ENCODE measurements at places on chromosomes 3 and 15. TPM values are rescaled to one million over a fixed set of nuclear protein-coding genes. Genes with fewer than 3 reads are reported as not detected.

ZMYND10 gene
- polyA plus RNA-seq = 4.2 TPM

AHSG gene
- polyA plus RNA-seq = 0.62 TPM

UQCC5 gene
- polyA plus RNA-seq = 14.0 TPM

SEMA3F gene
- polyA plus RNA-seq = 69.8 TPM

- DNase-seq = no peak
Measured at GRCh38 chr3:55524565-55525244, 37.6 kb upstream of the WNT5A start.

DNA sequence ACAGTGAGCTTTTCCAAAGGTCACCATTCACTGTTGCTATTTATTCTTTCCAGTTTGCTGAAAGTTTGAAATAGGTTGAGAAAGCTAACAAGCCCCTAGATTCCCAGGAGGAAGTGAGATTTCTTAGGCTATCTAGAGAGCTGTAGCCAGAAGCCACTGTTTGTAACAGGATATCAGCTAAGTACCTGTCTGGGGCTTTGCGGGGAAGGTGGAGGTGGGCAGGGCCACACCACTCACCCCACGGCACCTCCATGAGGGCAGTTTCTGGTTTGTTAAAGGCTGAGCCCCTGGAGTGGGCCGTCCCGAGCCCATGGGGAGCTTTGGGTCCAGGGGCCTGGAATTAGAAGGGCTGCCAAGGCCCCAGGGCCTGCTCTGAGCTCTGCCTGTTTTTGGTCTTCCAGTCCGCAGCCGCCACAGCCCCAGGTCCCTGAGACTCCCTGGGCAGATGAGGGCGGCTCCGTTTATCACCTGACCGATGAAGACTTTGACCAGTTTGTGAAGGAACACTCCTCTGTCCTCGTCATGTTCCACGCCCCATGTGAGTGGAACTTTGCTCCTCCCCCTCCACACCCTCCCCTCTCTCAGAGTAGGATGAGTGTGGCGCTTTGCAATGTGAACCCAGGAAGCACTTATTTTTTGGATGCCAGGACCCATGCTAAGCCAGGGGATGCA lies 63.4 kb downstream of the PDIA5 start:
- no peak for DNase-seq

DNA sequence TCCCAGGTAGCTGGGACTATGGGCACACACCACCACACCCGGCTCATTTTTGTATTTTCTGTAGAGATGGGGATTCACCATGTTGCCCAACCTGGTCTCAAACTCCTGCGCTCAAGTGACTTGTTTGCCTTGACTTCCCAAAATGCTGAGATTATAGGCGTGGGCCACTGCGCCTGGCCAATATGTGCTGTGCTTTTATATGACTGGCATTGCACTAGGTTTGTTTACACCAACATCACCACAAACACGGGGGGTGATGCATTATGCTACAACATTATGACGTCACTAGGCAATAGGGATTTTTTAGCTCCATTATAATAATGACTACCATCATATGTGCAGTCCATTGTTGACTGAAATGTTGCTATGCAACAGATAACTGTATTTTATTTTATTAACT lies 6.9 kb downstream of the APH1B start:
- DNase-seq = no peak

GRCh38 chr3:49171775-49172500 lies 540 bp downstream of the KLHDC8B start:
- DNase-seq = no peak

DNA sequence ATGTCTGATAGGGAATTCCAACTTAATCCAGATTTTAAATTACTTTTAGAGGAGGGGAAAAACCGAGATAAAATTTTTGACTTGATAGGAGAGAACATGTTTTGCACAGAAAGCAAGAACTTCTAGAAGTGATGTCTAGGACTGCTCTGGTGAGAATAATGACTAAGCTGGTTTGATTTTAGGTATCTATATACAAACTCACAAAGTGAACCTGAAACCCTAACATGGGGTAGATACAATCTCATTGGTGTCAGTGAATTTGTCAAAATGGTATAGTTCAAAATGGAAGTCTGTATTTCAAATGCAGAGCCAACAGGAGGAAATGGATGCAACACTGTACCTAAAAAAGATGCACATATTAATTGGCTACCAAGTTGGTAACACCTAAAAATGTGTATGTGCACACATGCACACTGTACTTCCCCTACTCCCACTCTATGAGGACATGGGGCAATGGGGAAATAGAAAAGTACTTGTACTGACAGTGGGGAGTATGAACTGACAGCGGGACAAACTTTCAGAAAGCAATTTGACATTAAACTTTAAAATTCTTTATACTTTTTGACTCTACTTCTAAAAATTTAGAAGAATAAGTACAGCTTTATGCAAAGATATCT lies 53.0 kb downstream of the NR1I2 start:
- DNase-seq = no peak

DNA sequence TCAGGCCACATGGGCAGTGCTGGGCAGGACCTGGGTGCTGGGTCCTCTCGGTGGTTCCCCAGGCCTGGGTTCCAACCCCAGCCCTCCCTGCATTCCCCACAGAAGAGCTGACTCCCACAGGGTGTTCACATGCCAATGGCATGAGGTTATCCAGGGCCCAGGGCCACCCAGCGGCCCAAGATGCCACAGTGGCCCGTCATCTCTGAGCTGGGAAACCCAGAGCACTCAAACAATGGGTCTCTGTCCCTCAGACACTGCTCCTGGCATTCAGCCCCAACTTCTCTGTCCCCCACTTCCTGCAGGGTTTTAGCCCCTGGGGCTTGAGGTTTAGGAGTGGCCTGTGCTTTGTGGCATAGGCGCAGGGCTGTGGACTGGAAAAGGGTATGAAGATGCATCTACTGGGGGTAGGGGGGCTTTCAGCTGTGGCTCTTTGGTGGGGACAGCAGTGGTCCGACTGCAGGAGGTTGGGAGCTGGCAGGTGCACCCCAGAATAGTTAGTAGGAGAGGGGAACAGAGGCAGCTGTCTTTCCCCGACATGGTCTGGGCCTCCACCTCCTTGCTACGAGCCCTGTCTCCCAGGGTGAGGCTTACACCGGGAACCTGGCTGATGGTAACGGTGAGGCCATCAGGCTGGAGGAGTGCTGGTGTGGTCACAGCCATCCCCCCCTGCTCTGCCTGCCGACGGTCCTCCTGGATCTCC lies 1.7 kb downstream of the CCDC9B start:
- no peak for DNase-seq

- DNase-seq = no peak
Measured at GRCh38 chr3:156522673-156523072, 32.2 kb downstream of the SSR3 start.

DNA sequence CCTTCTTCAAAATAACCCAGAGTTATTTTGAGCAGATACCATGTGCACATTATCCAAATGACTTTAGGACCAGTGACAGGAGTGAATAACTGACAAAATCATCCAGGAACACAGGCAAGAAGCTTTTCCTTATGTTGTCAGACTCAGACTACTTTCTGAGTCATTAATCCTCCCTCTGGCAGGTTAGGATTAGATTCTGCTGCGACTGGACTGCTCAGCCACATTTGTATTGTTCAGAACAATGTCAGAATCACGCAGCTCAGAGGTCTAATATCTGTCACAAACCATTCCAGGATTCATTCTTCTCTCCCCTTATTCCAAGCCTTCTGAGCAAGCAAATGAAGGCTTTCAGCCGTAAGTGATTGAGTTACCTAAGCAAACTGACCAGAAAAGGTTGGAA lies 34.8 kb upstream of the FAM174B start:
- no peak for DNase-seq

DNA sequence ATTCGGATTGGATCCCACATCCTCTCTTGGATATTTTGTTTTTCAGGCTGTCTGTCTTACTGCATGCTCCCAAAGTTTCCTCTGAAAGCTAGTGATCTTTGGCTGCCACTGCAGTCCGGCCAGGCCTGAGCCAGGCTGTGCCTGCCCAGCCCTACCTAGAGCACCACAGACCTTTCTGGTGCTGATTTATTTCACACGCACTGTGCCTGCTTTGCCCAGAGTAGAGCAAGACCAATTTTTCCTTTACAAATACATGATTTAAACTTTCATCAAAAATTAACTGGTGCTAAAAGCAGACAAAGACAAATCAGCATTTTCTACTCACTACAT lies 28.0 kb upstream of the NDUFB4 start:
- DNase-seq = no peak

DNA sequence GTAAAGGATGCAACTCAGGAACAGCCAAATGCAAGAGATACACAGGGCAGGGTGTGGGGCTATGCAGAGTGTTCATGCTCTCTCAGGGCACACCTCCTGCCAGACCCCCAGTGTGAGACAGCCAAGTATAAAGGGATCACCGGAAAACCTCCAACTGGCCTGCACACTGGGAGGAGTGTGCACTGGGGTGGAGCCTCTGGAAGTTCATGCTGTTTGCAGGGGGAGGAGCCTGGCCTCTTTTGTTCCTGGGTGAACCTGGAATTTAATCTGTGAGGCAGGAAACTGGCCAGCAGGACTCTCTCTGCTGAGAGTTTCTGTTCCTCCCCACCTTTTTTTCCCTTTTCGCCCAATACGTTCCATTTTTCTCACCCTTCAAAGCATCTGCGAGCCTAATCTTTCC lies 204.1 kb downstream of the WNT5A start:
- DNase-seq = no peak

GRCh38 chr15:98123834-98124233 lies 163.3 kb downstream of the ARRDC4 start:
- DNase-seq = no peak

- DNase-seq = no peak
Measured at GRCh38 chr15:62121273-62122015, 43.6 kb downstream of the C2CD4B start.

- DNase-seq = no peak
Measured at GRCh38 chr3:99384596-99384995, 253.8 kb upstream of the COL8A1 start.

DNA sequence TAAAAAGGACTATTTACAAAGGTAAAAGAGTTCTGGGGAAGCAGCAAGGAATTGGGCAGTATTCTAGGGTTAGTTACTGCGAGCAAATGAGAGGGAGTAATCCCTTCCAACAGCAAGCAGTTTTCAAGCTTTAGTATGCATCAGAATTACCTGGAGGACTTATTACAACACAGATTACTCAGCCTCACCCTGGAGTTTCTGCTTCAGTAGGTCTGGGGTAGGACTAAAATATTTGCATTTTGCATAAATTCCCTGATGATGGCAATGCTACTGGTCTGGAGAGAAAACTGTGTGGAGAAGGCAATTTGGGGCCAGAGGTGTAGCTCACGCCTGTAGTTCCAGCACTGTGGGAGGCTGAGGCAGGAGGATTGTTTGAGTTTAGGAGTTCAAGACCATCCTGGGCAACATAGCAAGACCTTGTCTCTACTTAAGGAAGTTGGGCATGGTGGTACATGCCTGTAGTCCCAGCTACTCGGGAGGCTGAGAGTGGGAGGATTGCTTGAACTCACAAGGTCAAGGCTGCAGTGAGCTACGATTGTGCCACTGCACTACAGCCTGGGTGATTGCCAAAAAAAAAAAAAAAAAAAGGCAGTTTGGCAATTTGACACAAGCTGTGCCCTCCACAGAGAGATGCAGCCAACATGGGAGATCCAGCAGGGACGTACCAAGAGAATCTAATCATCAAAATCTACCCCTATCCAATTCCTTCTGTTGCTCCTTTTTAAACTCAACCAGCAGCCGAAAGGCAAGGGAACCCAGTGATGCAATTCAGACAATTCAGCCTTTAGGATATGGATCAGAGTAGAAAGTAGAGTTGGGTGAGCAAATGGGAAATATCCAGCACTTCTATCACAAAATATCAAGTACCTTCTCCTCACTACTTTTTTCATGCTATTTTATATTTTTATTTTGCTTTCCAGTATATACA lies 27.1 kb upstream of the AP4E1 start:
- DNase-seq = no peak

DNA sequence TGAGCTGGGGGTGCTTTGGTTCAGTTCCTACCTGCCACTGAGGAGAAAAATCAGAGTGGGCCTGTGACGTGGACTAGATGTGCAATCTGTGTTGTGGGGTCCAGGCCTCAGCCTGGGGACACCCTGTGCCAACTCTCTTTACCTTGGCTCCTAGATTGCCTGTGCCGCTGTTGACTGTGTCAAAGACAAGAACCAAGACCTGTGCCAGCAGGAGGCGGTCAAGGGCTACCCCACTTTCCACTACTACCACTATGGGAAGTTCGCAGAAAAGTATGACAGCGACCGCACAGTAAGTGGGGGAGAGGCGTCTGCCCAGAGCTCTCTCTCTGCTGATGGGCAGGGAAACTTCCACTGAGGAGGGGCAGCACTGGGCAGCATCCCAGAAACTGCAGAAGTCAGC lies 40.6 kb upstream of the SEC22A start:
- DNase-seq = no peak

DNA sequence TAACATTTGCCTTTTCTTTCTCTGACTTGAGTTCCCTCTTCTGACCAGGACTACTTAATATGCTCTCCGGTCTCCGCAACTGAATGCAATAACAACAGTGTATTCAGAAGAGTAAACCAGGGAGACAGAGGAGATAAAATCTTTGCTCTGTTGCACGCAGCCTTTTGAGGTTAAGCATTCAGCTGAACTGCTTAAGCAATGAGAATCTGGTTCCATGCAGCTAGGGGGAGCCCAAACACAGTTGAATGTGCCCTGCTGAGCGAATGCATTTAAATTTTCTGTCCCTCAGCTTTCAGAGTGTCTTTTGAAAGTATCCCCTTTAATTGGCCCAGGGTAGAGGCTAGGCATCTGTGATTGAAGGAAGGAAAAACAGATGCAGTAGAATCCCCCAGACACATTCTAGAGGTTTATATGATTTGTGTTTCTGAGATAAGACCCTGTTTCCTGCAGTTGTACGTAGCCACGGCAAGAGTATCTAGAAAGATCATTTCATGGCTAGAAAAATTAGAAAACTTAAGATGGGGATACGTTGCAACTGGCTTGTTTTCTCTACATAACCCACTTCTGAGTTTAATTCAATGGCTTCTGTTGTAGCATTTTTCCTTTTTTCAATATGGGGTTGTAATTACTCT lies 309.6 kb downstream of the TUSC7 start:
- DNase-seq = peak; percentile 62

GRCh38 chr3:150409512-150410310 lies 1.6 kb downstream of the TSC22D2 start:
- DNase-seq = peak; percentile 74

GRCh38 chr3:127477396-127477795 lies 113.1 kb downstream of the TPRA1 start:
- DNase-seq = no peak

DNA sequence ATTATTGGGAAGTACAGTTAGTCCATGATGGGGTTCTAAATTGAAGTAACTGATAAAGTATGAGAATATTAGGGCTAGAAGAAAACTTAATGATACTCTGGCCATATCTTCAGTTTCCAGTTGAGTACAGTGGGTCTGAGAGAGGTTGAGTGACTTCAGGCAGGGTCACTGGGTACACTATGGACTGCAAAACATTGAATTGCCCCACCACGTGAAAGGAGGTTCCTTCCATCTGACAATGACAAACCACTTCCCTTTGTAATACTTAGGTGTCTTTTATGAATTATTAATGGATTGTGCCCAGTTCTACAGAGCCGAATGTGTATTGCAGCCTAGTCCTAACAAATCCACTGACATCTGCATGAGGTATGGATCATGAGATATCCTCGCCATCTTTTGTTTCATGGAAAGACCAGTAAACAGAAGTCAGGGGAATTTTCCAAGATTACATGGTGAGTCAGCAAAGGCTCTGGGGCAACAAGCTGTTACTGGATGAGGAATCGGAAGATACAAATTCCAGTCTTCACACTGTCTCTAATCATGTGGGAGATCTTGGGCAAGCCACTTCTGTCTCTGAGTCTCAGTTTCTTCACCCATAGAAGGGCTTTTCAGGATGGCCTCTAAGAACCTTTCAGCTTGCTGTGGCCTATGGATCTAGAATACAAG lies 66.5 kb upstream of the BCL6 start:
- DNase-seq = no peak

- no peak for DNase-seq
Measured at GRCh38 chr3:94292151-94292550, 229.3 kb downstream of the NSUN3 start.

- DNase-seq = no peak
Measured at GRCh38 chr3:97711654-97712053, 52.9 kb upstream of the ARL6 start.

All from left kidney (tissue), 8 donors.